ENCODE measurements at places on chromosomes 6 and 20.

- no peak for DNase-seq
These were observed 29.7 kb upstream of the FAM50B start for GRCh38 chr6:3819161-3820110.

DNA sequence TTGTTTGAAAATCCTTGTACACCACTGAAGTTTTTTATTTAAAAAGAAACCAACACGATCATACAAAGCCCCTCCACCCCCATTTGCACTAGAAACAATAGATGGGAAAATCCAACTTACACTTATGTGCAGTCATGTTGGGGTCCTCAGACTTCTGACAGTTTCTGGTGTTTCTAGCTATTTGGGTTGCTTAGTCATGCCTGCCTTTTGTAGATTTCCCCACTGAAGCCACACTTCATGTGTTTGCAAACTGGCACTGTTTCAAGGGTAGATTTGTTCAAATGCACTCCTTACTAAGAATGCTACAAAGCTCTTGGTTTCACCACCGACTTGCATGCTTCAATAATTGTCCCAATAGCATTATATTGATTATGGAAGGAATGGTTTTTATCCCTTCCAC is 1.5 kb downstream of the SH3BGRL2 start:
- no peak for DNase-seq

DNA sequence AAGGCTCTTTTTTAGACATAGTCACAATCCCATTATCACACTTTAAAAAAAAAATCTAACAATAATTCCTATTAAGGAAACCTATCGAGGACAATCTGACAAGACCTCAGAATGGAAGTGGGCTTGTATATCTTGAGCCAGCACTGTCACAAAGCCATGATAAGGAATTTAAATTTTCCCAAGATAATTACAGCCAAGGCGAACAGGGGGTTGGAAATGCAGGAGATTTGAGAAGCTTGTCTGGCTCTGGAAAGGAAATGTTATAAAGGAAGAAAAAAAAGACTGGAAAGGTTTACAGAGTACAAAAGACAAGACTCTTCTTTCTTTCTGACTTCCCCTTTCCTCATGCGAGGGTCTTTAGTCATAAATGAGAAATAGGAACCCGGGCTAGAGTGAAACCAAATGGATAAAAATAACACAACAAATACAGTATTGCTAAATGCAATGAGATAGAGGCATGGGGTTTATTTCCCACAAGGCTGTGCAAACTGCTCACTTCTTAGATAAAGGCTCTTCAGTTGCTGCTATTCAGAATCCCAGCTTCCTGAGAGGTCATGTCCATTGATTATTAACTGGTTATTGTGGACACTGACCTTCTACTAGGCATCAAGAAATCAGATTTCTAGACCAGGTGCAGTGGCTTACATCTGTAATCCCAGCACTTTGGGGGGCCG is 13.4 kb upstream of the GHRH start:
- DNase-seq, result no peak

GRCh38 chr6:151186306-151186705 is 53.5 kb upstream of the AKAP12 start:
- DNase-seq, result no peak

DNA sequence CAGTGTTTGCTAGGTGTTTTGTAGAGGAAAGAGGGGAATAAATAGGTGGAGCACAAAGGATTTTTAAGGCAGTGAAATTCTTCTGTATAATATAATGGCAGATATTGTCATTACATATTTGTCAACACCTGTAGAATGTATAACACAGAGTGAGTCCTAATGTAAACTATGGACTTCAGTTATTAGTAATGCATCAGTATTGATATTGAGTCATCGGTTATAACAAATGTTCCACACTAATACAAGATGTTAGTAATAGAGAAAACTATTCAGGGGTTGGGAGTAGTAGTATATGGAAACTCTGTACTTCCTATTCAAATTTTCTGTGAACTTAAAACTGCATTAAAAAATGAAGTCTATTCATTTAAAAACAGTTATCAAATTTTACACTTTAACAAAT is 299.2 kb downstream of the UBE3D start:
- DNase-seq, result no peak

DNA sequence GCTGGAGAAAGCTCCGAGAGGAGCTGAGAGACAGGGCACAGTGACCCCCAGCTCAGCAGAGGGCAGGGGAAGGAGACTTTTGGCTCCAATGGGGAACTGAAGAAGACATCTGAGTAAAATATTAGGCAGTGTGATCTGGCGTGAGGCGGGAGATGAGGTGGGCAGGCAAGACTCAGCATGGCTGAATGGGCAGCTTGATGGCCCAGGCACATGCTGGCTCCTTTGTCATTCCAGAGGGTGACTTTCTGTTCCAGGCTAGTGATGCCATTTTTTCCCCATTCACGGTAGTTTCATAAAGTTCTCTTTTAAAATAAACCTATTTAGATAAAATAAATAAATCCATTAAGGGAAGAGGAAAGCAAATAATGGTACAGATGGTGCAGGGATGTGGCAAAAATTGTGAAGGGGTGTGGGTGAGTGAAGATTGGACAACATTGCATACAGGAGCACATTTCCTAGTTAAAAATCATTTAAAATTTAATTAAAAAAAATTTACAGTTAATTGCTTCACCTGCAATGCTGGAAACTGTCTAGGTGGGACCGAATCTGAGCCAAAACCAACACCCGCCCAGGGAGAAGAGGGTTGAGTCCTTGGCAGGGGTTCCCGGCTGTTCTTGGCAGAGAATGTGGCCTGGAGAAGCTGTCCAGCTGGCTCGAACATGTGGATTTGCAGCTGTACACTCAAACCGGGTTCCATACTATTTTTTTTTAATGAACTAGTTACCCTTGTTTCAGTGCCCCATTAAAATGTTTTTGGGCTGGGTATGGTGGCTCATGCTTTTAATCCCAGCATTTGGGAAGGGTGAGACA is 41.7 kb upstream of the PRELID3B start:
- DNase-seq, result no peak
